ENCODE measurements at places on chromosomes 3 and 15.
A peak's percentile ranks its signal among the peaks of the same experiment; 100 is the strongest.

DNA sequence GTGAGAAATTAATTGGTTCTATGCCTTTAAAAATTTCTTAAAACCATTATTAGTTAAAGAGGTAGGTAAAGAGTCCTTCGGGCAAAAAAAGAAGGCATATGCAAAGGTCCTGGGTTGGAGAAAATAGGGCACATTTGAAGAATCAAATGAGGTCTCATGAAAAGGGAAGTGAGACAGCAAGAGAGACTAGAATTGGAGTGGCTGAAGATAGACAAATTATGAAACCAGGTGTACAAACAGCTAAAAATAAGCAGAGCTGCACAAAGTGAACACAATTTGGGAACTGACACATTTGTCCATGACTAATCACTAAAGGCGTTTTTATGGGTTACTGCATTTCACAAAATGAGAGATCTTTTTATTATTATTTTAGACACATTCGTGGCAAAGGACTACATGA, 581.2 kb downstream of the PYDC2 start:
- DNase-seq = no peak

DNA sequence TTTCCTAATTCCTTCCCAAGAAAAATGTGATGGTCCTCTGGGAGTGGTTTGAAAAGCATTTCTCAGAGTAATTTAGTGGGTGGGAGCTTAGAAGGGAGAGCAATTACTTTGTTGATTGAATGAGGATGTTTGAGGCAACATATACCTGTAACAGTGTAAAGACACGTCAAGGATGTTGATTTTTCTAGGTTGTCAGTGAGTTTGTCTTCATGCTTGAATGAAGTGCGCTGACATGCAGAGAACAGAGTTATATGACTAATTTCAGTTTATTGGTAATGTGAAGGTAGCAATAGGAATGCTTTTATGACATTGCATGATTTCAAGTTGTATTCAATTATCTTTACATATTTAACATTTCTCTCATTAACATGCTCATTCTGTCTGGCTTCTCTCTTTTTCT, 286.9 kb downstream of the NFKBIZ start:
- no peak for DNase-seq

DNA sequence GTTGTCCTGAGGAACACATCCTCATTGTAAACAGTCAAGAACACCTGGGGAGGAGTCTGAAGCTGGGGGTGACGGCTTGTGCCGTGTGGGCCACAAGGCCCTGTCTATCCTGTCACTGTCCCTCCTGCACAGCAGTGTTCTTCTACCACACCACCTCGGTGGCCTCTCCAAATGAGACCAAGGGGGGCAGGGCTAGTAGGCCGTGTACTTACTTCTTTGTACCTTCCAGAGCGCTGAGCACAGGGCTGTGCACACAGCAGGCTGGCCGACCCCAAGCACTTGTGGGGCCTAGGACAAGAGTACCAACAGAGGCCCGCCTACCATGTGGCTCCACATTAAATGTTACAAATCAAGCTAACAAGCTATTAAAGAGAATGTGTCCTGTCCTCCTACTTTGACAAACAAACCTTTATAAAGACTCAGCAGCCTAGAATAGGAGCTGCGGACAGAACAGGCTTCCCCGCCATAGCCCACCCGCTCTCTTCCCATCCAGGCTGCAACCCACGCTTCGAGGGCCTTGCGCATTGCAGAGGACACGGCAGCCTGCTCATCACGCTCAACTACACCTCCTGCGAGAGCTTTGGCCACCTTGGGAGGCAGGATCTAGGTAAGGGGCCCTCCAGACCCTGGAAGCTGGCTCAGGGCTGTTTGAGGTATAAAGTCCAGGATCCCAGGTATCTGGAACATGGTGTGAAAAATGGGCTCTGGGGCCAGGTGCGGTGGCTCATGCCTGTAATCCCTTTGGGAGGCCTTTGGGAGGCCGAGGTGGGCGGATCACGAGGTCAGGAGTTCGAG, 30.5 kb downstream of the MELTF start:
- no peak for DNase-seq

DNA sequence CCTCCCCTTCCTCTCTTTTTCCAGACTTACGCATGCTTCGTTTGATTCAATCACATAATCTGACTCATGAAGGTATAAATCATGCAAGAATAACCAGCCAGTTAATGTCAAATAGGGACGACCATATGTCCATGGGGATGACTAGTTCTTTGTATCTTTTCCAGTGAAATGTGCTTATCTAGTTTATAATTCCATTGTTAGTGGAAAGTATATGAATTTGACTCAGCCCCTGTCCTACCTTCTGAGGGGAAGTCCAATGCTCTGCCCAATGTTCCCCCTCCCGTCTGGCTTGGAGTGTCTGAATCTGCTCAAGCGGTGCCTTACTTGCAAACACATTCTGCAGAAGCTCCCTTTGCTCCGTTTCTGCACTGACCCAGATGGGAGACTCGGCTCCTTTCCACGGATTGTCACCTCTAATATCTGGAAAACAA, 55.0 kb upstream of the EPHB3 start:
- DNase-seq = peak; percentile 51

DNA sequence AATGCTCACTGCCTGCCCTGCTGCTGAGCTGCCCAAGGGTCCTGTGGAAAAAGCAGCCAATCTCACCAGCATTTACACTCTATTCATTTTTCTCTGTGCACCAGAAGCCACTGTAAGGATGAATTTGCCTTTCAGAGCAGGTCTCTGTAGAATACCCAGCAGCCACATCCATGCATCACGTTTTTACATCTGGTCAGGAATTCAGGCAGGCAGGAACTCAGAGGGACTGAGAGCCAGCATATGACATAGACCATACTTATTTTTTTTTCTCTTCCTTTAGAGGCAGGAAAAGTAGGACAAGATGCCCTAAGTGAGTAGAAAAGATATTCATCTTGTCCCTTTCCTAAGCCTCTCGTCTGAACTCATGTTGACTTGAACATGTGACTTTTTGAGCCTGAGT, 292.7 kb downstream of the EPHB1 start:
- DNase-seq = no peak

DNA sequence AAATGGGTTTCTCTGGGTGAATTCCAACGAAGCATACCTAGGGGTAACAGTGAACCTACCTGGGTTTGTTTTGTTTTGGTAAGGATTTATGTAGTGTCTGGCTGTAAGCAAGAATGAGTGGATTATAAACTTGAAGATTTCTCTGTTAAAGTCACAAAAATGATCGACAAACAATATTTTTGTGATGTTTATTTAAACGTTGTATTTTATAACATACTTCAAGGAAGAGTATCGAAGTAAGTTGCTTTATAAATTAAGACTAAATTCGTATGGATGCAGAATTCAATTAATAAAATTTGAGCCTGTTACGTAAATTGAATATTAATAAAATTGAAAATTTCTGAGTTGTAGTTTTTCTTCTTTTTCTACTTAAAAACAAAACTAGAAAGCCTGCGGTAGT, 982 bp upstream of the ZDHHC23 start:
- no peak for DNase-seq

DNA sequence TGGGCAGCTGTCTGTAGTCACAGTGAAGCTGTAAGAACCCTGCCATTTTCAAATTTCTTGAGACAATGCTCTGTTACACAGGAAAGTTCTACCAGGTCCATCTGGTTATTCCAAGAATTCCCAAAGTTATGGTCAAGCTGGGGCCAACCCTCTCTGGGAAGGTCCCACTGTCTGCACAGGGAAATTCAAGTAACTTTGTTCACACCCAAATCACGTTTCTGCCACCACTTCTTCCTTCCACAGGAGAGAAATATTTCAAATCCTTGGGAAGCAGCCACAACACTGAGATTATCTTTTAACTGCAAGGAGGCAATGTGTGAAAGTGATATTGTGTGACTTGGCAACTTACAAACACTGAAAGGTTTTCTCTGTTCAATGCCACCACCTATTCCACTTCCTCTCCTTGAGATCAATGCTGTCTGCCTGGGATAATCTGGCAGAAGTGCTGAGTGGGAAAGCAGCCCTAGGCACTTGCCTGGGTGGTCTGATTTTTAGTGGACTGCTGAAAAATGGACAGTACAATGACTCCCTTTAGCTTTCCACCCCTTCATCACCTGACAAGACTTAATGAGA, 5.6 kb downstream of the SCAMP2 start:
- DNase-seq = no peak

DNA sequence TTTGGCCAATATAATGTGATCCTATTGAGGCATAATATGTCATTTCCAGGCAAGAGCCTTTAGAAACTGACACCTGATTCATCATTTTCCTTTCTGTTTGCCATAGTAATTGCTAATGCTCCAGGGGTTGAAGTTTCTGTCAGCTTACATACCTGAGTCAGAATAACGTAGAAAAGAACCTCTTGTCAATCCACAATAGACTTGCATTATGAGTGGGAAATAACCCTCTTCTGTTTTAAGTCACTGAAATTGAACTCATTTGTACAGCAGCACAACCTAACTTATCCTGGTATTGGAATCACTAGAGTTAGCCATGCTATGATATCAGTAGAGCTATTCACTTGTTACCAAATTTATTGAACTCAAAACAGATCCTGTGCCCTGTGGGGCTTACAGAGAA, 101.7 kb upstream of the TP63 start:
- no peak for DNase-seq

GRCh38 chr15:69414701-69415167, 585 bp downstream of the KIF23 start:
- DNase-seq = peak; percentile 95

GRCh38 chr3:143998266-143998665, 26.6 kb downstream of the DIPK2A start:
- DNase-seq = peak; percentile 34

DNA sequence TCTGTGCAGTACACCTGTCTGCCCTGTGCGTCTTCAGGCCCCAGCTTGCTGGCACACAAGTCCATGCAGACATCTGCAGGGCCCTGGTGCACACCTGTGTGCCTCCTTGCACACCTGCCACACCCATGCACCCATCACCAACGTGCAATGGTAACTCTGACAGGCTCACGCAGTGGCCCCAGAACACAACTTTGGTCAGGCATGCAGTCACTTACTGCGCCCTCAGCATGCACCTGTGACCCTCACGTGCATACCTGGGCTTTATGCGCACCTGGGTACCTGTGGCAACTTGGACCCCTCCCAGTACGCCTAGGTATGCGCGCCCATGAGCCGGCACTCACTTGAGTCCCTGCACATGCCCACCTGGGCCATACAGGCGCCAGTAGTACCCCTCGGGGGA, 1.7 kb downstream of the PLXND1 start:
- no peak for DNase-seq

Data from GM23248 (cell line).